AG08395 (cell line): ENCODE measurements at places on chromosomes 7 and 10.

DNA sequence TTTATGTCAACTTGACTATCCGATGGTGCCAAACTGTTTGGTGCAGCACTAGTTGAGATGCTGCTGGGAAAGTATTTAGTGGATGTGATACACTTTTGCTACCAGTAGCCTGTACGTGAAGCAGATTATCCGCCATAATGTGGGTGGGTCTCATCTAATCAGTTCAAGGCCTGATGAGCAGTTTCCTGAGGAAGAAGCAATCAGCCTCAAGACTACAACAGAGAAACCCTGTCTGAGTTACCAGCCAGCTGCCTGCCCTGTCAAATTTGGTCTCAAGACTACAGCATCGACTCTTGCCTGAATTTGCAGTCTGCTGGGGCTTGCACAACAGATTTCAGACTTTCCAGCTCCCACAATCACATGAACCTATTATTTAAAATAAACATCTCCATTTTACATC, 10.9 kb upstream of the RBP3 start:
- DNase-seq = no peak

GRCh38 chr10:13001041-13001886, at the start of gene CCDC3:
CCDC3 (minus strand) TSS chr10:13001713; CDS start chr10:13001570, 143 bp downstream.
- no peak for DNase-seq

GRCh38 chr7:115040495-115040894, 118.6 kb downstream of the MDFIC start:
- DNase-seq = no peak

- no peak for DNase-seq
These were observed 162.4 kb upstream of the MDFIC start for GRCh38 chr7:114759347-114760062.

- DNase-seq = peak; percentile 48
These were observed 124.0 kb upstream of the PTPN20 start for GRCh38 chr10:46787321-46787615.

- DNase-seq = no peak
These were observed 67.8 kb upstream of the NXPH1 start for GRCh38 chr7:8365499-8366110.

DNA sequence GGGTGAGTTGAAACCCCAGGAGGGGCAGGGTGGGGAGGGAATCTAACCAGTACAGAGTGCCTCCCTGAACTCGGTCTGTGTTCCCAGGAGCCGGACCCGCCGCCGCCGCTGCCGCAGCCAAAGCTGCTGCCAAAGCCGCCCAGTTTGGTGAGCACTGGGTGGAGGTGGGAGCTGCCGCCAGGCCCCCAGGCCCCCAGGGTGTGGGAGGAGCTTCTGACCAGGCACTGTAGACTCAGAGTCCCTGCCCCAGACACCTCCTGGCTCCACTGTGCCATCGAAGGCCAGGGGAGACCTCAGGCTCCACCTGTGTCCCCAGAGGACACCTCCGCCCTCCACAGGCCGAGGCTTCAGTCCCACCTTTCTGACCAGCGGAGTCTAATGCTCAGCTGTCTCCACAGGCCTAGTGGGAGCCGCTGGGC, 20.4 kb upstream of the LIMK1 start:
- DNase-seq = no peak
